HTR-8/SVneo (cell line): ENCODE measurements at places on chromosomes 12 and 14.

GRCh38 chr14:49659526-49660455 is 24.7 kb upstream of the DNAAF2 start:
- no peak for DNase-seq

DNA sequence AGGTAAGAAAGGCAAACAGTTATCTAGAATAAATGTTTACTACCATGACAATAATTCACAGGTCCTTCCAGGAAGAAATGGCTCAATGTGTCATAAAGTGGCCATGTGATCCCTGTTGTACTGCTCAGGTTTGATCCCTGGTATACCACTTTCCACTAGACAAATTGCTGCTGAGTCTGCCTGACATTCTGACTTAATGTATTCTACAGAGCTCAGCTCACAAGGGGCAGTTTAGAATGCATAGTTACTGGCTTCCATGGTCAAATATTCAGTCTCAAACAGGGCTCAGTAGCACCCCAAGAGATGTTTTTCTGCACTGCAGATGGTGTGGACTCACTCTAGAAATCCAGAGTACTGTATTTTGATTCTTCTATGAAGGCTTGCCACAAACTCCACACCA is 21.8 kb downstream of the TSHR start:
- DNase-seq: no peak

GRCh38 chr14:53881161-53881871 is 75.3 kb downstream of the BMP4 start:
- peak; percentile 42 for DNase-seq

GRCh38 chr12:68207276-68207675 is 18.3 kb downstream of the IL26 start:
- no peak for DNase-seq

GRCh38 chr14:54818201-54819133 is 84.2 kb downstream of the GCH1 start:
- peak; percentile 85 for DNase-seq

- no peak for DNase-seq
These were observed 30.2 kb upstream of the RNU6-8 start for GRCh38 chr14:32233260-32233659.

DNA sequence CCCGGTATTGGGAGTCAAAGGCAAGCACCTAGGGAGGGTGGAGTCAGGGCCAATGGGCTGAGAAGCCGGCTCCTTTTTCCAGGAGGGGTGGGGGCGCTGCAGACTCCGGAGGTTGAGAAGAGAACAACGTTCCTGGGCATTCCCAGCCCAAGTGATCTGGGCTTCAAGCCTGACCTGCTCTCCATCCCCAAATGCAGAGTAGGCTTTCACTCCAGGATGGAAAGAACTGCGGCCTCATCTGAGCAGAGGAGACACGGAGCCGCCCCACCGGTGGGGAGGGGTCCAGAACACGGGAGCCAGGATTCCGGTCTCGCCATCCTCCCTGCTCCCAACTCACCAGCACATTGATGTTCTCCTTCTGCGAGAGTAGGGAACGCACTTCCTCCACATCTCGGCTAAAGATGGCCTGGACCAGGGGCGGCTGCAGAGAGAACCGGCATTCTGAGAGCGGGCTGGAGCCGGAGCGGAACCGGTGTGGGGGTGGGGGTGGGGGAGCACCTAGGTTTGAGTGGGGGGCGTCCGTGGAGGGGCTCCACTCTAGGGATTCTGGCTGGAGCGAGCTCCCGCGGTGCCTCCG is 605 bp downstream of the ANKRD52 start:
- DNase-seq: peak; percentile 47

DNA sequence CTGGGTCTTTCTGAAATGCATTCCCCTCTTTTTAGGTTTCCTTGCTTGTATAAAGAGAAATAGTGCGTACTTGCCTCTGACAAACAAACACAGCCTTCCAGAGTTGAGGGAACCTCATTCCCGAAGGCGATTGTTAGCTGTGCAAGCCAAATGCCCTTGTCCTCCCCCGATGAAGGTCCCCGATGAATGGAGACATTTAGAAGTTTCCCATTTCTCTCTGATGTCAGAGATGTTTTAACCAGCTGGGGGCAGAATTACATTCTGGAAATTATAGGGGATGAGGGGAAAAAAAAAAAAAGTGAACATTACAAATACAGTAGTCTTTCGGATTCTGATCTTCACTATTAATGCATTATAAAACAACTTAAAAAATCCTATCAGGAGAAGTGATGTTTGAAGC is 366.8 kb downstream of the VRK1 start:
- no peak for DNase-seq

- DNase-seq: no peak
These were observed 37.9 kb downstream of the A2ML1 start for GRCh38 chr12:8860165-8860961.

GRCh38 chr12:90235642-90236041 is 527.0 kb upstream of the ATP2B1 start:
- no peak for DNase-seq

DNA sequence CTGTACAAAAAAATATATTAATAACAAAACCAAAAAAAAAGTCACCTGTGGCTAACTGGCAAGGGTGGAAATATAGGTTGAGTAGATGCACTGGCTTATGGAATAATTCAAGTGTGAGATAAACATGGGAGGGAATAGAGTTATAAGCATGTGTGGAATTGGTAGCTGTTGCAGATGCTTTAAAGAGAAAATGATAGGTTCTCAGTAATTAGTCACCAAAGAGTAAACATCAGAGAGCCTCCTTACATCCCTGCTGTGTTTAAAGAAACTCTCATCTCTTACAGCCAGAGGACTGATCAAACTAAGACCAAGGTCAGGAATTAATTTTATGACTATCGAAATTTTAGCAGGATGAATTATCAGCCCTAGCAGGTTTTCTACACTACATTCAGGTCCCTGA is 70.5 kb downstream of the EGLN3 start:
- no peak for DNase-seq

GRCh38 chr14:104323551-104324175 is 185.3 kb downstream of the KIF26A start:
- no peak for DNase-seq

- DNase-seq: no peak
These were observed 12.2 kb upstream of the CLEC2A start for GRCh38 chr12:9944391-9944790.

GRCh38 chr14:21071225-21072030 is 1.3 kb downstream of the ARHGEF40 start:
- peak; percentile 73 for DNase-seq

- no peak for DNase-seq
These were observed 20.4 kb upstream of the HSP90B1 start for GRCh38 chr12:103909811-103910210.

GRCh38 chr12:14884458-14884878 is 1.2 kb downstream of the MGP start:
- peak; percentile 2 for DNase-seq

DNA sequence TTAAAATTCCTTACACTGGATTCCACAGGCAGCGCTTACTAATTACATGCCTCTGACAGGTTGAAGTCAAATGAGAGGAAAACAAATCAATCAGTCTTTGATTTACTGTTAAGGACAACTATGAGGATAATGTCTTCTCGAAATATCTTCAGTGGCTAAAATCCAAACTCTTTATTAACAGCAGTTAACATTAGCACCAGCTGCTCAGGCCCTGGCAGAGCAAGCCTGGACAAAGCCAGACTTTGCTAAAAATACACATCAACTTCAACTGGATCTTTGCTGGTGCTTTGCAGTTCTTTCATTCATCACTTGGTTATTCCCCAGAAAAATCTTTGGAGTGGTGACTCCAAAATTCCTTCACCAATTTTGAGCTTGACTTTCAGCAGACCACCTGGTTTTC is 98.7 kb downstream of the HECTD4 start:
- DNase-seq: no peak

GRCh38 chr14:75101491-75101890 is 25.4 kb downstream of the NEK9 start:
- DNase-seq: no peak

DNA sequence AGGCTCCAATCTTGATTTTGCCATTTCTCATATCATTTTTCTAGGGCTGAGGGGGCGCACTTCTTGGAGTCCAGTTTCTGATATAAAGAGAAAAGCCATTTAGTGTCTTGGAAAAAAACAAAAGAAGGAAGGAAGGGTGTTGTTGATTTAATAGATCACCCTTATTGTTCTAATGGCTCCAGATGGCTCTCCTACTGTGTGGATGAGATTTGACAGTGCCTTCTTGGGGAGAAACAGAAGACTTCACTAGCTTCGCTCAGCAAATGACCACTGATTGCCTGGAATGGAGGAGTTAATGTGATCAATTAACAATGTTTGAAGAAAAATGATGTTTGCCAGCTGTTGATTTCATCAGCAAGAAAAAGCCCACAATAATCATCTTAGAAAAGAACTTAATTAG is 216.2 kb downstream of the APAF1 start:
- no peak for DNase-seq

DNA sequence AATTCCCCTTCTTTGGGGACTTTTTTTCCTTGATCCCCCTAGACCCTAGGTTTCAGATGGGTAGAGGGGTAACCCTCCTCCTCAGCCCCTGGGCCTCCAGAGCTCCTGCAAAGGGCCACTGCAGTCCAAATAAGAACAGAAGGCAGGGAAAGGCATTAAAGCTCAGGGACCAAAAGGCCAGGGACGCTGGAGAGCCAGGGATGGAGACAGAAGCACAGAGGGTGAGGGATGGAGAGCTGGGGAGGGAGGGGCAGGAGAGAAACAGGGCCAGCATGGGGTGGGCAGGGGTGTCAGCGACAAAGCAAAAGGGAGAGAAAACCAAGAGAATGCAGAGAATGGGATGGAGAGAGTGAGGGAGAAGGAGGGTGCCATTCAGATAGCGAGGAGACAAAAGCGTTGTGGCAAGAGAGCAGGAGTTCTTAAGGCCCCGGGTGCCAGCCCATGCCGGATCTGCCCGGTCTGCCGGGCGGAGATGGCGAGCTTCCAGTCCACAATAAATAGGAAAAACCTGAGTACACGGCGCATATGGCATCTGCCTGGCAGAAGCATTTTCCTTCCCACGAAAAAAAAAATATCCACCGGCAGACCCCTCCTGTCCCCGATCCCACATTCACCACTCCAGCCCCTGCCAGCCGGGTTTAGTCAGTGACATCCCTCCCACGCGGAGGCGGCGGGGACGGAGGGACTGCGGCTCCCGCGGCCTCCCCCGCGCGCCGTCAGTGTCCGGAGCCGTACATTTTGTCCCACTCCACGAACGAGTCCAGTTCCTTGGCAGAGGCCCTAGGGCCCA is 28.6 kb downstream of the FIGNL2 start:
- no peak for DNase-seq

GRCh38 chr14:75205591-75205990 is 29.2 kb upstream of the TMED10 start:
- peak; percentile 50 for DNase-seq

DNA sequence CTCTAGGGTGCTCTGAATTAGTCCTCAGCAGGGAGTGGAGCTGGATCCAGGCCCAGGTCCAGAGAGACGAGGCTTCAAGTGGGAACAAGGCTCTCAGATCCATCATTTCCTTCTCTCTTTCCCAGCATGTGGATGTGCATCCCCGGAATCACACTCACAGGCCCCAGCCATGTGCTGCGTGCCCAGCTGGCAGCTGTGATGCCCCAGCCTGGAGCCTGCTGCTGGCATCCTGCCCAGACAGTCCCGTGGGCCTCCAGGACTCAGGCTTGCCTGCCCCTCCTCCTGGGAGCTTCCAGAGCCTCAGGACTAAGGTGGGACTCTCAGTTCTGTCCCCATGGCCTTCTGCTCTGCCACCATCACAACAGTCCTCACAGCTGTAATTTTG is 6.2 kb upstream of the KRT84 start:
- no peak for DNase-seq

DNA sequence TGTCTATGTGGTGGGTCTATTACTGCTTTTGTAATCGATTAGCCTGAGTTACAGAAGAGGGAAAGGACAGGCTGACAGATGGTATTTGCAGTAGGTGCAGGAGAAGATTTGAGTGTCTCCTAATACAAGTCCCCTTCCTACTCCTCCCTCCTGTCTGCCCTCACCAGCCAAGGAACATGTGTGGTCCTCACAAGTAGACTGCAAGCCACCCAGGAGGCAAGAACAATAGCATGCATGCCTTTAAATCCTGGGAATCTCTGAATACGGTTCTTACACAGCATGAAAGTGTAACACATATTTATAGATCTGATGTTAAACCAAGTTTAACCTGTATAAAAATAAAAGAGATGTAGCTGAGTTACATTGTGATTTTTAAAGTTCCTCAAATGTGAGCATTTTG is 117.0 kb downstream of the PTCSC3 start:
- DNase-seq: no peak

DNA sequence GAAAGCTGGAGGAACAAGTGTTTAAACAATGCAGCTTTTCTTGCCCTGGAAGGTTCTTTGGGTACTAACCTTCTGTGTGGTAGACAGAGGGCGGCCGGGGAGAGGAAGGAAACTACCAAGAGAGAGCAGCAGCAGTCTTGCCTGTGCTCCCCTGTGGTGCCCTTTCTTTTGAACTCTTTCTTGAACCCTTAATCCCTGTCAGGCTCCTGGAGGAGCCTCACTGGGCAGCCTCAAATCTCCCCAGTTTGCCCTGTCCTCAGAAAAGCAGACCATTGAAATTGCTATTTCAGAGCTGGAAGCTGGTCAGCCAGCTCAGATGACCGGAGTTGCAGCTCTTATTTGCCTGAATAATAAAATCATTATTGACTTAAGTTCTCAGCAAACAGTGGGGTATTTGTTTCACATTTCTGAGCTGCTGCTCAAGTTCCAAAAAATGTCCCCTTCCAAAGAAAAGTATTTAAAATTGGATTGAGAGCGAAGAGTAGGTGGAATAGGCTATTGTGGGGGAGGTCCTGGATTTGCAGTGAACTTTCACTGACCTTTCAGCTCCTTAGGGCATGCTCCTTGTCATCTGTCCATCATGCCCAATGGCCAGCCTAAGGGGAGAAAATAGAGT is 42.1 kb upstream of the RNASE3 start:
- DNase-seq: no peak

DNA sequence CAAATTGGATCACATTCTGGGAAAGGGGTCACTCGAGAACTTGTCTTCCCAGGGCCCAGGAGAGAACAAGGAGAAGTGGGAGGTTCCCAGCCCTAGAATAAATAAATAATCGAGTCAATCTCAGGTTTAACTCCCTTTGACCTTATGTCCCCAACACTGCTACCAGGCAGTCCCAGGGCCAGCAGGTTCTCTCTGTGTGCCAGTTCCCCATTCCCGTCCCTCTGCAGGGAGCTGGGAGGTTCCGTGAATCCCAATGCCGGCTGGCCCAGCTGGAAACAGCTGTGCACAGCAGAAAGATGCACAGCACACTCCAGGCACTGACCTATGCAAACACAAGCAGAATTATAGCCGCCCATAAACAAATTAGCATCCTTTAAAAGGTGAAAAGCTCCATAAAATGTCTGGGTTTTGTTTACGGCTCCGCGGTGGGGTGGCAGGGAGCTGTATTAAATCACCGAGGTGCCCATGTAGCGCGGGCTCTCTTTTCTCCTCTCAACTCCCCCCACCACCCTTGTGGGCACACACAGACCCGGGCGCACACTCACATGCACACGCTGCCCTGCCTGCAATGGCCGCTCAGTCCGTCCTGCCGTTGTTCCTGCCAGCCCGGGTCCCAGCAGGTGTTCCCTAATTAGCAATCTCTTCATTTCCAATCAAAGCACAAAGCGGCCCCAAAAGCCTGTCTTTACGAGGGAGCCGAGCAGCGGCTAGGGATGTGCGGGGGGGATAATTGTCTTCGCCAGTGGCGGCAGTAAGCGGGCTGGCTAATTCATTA is 46.6 kb upstream of the ESRRB start:
- no peak for DNase-seq
